ENCODE measurements at places on chromosomes 4 and X.

- peak; percentile 8 for DNase-seq
Observed at GRCh38 chrX:54248309-54248708, 65.3 kb upstream of the FAM120C start.

- no peak for DNase-seq
Observed at GRCh38 chrX:123185721-123186120, 1.6 kb downstream of the GRIA3 start.

GRCh38 chr4:145619639-145619996, 433 bp downstream of the MMAA start:
- no peak for DNase-seq

DNA sequence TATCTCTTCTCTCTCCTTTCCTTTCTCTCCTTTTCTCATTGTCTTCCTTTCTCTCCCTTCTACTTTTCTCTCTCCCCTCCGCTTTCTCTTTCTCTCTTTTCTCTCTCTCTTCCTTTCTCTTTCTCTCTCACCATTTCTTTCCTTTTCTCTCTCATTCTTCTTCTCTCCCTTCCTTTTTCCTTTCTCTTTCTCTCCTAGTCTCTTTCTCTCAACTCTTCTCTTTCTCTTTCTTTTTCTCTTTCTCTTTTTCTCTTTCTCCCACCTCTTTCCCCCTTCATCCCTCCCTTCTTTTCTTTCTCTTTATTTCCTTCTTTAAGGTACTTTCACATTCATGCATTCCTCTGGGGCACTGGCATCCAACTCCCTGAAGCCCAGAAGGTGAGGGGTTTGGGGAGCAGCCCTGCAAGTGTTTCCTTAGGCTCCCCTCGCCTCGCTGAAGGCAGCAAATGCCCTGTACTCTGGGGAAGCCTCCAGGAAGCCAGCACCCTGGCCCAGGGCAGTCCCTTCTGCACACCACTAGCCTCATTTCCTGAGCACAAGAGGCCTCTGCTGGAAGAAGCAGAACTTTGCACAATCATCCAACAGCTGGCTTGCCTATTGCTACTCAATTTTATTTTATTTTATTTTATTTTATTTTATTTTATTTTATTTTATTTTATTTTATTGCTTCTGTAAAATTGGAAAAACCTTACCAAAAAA, 124.2 kb downstream of the NFKB1 start:
- no peak for DNase-seq

- DNase-seq: no peak
Observed at GRCh38 chrX:444305-444704, 57.6 kb upstream of the PPP2R3B start.

- DNase-seq: no peak
Observed at GRCh38 chr4:147786031-147786430, 54.1 kb downstream of the ARHGAP10 start.

DNA sequence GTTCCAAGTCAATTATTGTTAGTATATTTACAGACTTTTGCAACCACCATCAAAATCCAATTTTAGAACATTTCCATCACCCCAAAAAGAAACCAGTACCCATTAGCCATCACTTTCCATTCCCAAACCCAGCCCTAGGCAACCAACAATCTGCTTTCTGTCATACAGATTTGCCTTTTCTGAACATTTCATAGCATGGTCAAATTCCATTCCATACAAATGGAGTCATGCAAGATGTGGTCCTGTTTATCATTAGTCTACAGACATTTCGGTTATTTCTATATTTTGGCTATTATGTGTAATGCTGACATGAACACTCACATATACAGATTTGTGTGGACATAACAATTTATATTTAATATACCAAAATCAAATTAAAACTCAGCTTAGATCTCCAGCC, 508.7 kb downstream of the ZNF674 start:
- no peak for DNase-seq

GRCh38 chrX:9195199-9195880, 161.4 kb upstream of the FAM9B start:
- DNase-seq: no peak
